ENCODE measurements at places on chromosomes 13 and 19.
A peak's percentile ranks its signal among the peaks of the same experiment; 100 is the strongest.

- no peak for DNase-seq
These were observed 24.4 kb upstream of the MTIF3 start for GRCh38 chr13:27474751-27475268.

GRCh38 chr19:28889941-28890670, 322.8 kb downstream of the UQCRFS1 start:
- no peak for DNase-seq

DNA sequence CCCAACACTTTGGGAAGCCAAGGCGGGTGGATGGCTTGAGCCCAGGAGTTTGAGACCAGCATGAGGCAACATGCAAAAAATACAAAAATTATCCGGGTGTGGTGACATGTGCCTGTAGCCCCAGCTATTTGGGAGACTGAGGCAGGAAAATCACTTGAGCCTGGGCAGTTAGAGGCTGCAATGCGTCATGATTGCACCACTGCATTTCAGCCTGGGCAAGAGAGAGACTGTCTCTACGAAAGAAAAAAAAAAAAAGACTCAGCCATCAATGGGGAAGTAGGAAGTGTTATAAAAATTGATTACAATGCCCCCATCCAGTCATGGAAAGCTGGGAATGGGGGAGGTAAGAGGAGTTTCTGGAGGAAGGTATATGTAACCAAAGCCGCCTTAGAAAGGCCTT, 5.4 kb downstream of the TYK2 start:
- DNase-seq, result no peak

GRCh38 chr19:12140545-12141404, 625 bp upstream of the ZNF20 start:
- peak; percentile 87 for DNase-seq

DNA sequence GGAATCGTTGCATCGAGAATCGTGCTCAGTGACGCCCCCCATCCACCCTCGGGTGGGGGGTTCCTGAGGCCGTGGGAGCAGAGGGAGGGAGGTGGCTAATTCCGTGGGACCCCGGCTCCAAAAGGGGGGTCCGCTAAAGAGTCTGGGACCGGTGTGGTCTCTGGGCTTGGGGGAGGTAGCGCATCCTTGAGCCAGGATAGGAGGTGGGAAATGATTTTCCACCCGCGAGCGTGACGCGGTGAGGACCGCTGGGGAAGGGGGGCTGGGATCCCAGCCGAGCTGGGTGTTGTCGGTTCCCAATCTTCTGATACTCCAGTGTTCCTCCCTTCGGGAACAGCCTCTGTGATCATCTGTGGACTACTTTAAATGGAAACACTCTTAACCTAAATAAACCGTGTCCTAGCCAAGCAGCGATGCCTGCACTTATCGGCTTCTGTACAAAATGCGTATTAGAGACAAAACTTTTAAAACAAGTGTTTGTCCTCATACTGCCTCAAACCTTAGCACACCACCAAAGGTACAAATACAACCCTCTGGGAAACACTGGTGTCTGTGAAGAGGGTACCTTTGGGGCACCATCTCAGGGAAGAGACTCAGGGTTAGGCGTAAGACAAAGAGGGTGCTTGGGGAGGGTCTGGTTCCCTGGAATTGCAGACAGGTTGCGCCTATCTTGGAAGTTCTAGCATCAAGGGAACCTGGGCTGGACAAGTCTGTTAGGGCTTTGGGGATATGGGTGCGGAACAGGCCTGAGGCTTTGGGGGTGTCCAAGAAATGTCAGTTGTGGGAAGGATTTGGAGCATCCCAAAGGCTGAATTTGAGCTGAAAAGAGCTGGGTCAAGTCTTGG, 16.0 kb downstream of the KCNC3 start:
- DNase-seq, result no peak

- DNase-seq, result no peak
These were observed at the start of gene DIRAS1 for GRCh38 chr19:2720777-2721569. Gene DIRAS1 (minus strand): TSS chr19:2721372. CDS start chr19:2717806, 3,566 bp downstream.

GRCh38 chr13:48647625-48648024, 6.1 kb upstream of the CYSLTR2 start:
- DNase-seq, result no peak

- DNase-seq, result no peak
These were observed 605.5 kb upstream of the SLITRK1 start for GRCh38 chr13:84487752-84488151.

GRCh38 chr13:108974686-108975085, 345.3 kb downstream of the MYO16 start:
- no peak for DNase-seq

DNA sequence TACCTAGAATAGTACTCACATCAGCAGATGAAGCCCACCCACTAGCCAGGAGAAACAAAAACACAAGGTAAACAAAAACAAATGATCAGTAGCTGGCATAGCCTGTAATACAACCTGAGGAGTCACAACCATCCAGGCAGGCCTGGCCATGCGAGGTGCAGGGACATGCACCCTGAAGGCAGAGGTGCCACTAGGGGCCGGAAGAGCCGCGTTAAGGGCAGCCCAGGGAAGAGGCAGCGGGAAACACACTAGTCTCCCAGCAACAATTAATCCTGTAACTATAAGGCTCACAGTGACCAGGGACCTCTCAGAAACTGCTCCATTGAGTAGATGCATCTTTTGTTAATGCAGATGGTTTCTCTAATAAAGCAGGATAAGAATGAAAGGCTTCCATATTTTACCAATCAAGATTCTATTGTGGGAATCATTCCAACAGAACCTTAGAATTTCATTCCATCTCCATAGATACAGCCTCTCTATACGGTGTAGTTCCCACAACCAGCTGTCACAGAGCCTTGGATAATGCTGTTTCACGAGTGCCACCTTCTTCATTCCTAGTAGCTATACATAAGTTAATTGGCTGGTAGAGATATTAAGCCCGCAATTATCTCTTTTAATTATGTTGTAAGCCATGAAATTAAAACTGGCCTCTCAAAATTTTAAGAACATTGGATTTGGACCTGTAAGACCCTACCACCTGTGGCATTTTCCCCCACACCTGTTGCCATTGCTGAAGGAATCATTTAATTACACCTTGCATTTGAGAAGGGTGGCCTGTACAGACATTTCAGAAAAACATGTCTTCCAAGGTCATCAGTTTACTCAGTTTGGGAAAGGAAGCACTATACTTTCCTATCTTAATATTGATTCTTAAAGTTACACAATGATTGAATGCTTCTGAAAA, 28.7 kb downstream of the ANKRD10 start:
- no peak for DNase-seq

DNA sequence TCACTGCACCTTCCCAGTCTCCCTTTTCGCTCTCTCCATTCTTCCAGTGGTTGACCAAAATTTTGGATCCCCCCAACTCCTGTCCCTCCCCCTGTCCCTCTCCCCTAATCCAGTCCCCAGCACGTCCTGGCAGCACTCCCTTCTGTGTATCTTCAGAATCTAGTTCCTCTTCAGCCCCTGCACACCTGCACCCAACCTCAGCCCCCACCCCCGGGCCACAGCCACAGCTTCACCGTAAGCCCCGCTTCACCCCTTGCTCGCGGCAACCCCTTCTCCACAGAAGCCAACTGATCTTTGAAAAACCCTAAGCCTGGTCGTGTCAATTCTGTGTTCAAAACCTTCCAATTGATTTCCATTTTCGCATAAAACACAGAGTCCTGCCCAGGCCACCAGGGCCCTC, 35.5 kb upstream of the SLC15A1 start:
- no peak for DNase-seq

GRCh38 chr19:55913643-55914268, 18.4 kb downstream of the NLRP13 start:
- DNase-seq, result no peak

GRCh38 chr13:39154041-39154440, 115.8 kb downstream of the NHLRC3 start:
- no peak for DNase-seq

DNA sequence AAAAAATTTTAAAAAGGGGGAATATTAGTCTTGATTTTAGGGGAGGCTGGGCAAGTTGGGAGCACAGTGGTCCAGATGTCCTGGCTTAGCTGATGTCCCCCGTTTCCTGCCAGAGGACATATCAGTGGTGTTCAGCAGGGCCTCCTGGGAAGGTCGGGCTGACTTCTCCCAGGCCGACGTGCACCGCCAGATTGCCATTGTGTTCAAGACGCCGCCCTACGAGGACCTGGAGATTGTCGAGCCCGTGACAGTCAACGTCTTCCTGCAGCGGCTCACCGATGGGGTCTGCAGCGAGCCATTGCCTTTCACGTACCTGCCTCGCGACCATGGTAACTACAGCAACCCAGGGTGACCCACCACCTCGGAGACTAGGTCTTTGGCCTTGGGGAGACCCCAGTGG, 6.4 kb upstream of the CLASRP start:
- DNase-seq, result no peak

- DNase-seq, result no peak
These were observed 44.3 kb upstream of the SIAH3 start for GRCh38 chr13:45895881-45896280.

DNA sequence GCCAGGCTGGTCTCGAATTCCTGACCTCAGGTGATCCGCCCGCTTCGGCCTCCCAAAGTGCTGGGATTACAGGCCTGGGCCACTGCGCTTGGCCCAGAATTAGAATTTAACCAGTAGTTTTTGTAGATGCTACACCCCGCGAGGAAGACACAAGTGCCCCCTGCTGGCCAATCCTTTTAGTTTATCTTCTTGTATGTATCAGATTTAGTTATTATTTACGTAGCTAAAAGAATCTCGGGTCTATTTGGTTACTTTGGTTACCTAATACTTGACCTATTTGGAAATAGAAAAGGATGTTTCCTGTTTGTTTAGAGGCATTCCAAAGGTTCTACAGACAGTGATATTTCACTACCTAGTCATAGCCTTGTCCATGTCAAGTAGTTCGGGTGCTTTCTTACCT, 22.0 kb downstream of the MUC16 start:
- no peak for DNase-seq

DNA sequence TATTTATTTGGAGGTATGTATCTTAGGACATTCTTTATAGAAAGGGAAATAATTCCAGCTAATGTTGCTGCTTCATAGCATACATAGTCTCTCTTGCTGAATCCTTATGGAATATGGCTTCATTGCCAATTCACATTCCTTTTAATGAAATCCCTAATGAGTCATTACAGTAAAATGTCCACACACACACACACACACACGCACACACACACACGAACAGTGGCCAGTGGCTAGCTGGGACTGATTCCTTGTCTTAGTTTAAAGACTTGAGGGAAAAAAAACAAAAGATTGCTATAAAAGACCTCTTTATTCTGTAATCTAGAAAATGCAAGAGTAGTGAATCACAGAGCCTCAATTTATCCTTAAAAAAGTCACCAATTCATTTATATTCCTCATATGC, 301.6 kb downstream of the SLITRK6 start:
- DNase-seq, result no peak

DNA sequence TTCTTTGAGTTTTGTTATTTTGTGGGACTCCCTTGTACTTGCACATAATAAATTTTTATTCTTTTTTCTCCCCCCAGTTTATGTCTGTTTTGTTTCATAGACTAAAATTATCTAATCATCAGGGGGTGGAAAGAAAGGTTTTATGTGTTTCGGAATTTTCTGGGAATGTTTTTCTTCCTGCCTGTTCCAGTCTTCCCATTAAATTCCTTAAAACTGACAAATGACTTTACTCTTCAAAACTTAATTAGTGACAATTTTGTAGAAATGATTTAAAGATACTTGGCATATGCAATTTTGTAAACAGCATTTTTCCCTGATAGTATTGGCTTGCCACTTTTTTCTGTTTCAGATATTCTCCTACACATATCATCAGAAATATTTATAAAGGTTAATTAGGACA, 1813.4 kb downstream of the PCDH9 start:
- DNase-seq, result no peak

- DNase-seq, result no peak
These were observed 1115.9 kb upstream of the PCDH9 start for GRCh38 chr13:68345963-68346531.

DNA sequence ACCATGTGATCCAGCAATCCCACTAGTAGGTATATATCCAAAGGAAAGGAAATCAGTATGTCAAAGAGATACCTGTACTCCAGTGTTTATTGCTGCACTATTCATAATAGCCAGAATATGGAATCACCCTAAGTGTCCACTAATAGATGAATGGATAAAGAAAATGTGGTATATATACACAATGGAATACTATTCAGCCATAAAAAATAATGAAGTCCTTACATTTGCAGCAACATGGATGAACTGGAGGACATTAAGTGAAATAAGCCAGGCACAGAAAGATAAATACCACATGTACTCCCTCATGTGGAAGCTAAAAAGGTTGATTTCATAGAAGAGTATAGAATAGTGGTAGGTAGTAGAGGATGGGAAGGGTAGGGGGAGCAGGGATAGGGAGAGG, 23.5 kb downstream of the BORA start:
- no peak for DNase-seq

DNA sequence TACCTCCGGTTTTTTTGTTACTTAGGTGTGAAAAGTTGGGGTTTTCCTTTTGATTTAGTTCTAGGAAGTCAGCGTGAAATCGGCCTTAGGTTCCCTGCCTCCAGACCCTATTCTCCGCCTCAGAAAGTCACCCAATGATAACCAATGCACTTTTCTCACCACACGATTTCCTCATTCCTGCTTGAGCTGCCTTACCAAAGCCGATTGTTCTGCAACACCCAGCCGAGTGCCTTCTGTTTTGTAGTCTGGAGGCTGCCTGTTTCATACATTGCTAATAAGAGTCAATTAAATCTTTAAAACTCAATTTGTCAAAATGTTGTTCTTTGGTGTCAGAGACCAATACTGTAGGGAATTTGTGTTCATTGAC, 39.7 kb downstream of the GJA3 start:
- no peak for DNase-seq

- DNase-seq, result no peak
These were observed 6.8 kb downstream of the ZNF526 start for GRCh38 chr19:42226886-42227285.

DNA sequence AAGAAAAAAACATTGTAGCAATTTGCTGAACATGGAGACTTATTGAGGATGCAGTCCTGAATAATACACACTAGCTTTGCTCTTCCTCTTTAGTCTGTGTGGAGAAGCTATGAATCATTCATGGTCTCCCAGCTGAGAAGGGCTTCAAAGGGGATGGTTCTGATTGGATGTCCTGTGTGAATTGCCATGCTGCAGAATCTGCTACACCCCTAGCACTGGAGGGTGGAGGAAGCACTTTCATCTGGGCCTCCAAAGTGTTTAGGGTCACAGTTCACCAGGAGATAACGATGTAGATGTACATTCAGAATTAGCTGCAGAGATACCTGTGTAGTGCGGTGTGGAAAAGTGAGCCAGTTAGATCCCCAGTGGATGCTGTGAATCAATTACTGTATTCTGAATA, 321.1 kb upstream of the EDNRB start:
- no peak for DNase-seq

DNA sequence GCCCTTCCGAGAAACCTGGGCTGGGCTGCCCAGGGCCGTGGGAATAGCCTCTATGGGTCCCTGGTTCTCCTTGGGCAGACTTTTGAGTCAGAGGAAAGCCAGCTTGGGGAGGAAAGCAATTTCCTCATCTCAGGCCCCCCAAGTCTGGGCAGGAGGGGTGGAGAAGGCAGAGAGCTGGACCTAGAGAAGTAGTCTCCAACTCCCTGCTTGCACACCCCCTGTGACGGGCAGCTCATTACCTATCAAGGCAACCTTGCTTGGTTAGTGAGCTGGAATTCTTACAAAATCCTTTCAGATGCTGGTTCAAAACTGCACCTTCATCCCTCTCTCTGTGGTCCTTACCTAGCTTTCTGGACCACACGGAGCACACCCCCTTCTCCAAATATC, 33.9 kb downstream of the ACTL9 start:
- no peak for DNase-seq

- DNase-seq, result peak; percentile 63
These were observed 21.4 kb downstream of the MAP4K1 start for GRCh38 chr19:38596057-38596981.

GRCh38 chr13:42968906-42969305, 23.1 kb downstream of the EPSTI1 start:
- DNase-seq, result no peak

- no peak for DNase-seq
These were observed 1358.5 kb upstream of the PCDH9 start for GRCh38 chr13:68588623-68589022.
